ENCODE measurements at places on chromosomes 4 and X.

GRCh38 chr4:42843694-42844093, 48.8 kb upstream of the GRXCR1 start:
- DNase-seq = no peak

- no peak for DNase-seq
These were observed 37.9 kb upstream of the OTUD4 start for GRCh38 chr4:145218251-145218650.

DNA sequence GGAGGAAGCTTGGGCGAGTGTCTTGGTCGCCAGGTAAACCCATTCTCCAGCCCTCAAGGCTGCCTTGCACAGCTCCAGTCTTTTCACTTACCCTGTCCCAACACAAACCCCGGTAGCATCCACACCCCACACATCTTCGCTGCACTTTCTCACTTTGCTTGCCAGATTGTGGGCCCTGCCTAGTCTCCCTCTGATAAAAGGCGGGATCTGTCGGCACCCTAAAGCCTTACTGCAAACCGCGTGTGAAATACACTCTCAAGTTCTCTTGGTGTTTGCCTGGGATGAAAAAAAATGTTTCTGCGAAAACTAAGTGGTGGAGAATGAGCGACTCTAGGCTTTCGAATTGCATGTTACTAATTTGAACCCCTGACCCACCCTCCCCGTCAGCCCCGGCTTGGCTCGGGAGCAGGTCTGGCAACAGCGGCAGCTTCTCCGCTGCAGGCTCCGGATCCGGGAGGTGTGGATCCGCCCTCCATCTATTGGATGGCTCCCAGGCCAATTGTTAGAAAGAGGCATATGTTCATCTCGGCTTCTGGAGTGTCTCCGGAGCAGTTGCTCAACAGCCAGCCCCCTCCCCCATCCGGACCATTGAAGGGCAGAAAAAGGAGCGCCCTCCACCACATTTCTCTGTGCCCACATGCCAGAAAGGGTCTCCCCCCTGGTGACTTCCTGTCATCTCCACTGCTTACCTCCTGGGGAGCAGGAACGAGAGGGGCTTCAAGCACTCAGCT, 3.0 kb upstream of the CITED1 start:
- peak; percentile 49 for DNase-seq

DNA sequence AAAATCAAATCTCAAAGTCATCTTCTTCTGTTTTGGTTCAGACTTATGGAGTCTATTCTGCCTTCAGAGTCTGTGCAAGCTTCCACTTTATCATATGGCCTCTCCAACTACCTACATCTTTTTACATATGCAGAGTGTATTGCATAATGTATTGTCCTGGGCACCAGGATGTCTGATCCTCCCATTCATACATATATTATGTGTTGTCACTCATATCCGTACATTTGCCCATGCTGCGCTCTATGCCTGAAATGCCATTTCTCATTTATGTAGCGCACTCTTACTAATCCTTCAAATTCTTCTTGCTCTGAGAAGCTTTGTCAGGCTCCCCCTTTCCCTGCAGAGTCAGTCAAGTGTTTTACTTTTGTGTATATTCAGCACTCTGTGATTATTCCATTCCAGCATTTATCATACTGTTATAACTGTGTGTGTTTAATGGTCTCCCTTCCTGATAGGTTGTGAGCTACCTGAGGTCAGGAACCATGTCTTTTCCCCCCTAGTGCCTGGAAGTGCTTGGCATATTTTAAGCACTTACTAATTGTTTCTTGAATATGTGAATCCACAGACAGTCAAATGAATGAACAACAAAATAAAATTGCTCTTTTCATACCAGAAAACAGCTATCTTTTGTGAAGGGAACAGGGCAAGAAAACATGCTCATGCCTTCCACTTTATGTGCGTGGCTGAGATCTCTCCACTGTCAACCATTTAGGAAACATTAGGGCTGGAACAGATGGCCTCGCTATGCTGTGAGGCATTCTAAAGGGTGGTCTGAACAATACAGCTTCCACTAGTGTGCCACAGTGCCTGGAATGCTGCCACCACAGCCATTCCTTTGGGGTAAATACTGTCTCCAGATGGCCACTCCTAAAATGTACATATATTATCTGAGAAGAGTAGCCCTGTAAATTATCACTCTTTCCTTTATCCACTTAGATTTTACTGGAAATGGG, 81.8 kb downstream of the GLUD2 start:
- no peak for DNase-seq

- DNase-seq = peak; percentile 54
These were observed 29.5 kb upstream of the XIAP start for GRCh38 chrX:123830309-123830708.

DNA sequence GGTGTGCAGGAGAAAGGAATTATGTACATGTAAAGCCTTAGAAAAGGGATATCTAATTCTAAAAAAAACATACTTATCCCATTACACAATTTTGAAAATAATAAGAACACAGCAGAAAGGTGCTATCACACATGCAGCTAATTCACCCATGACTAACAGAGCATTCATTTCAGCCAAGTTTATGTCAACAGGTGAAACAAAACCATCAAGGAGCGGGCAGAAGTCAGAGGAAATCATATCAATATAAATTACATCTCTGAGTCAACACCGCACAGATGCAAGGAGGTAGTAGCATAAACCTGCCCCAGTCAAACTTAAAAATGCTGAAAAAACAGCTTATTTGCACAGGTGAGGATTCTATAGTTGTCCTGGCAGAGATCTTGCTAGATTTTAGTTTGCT, 197.9 kb downstream of the PRDM5 start:
- DNase-seq = no peak

DNA sequence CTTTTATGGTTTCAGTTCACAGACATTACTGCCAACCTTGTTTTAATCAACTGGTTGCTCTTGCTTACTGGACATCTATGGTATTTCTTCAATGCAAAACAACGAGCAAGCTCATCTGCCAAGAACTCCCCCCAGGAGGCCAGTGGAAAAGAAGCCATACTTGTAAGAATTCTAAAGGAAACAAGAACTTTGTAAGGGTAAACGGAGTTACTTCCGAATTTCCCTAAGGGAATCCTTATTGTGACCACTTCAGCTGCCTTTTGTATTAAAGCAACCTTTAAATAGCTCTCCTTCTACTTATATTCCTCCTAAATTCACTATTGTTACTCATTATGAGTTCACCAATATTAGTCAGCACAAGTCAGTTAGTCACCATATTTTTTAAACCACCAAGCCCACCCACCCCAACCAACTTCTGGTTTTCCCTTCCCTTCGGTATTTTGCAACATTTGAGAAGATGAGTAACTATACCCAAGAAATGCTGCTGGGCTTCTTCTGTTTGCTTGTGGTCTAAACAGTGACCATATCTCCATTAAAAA, 602.8 kb upstream of the DIPK2B start:
- DNase-seq = peak; percentile 59

DNA sequence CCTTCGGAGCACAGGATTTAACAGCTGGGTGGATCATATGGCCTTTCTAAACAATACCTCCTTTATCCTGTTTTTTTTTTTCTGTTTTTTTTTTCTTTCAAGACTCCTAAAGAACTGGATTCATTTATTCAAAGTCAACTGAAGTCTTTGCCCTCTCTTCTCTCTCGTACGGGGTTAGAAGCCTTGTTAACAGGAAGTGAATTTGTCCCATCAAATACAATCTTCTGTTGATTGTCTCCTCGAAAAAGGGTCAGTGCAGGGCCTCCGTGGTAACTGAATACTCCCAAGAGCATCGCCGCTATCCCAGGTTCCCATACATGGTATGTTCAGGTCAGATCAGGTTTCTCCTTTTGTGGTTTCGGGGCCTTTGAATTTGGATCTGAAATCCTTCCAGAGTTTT, 1.8 kb upstream of the TMEM128 start:
- no peak for DNase-seq

GRCh38 chr4:77225022-77225421, 68.0 kb downstream of the CCNG2 start:
- no peak for DNase-seq

DNA sequence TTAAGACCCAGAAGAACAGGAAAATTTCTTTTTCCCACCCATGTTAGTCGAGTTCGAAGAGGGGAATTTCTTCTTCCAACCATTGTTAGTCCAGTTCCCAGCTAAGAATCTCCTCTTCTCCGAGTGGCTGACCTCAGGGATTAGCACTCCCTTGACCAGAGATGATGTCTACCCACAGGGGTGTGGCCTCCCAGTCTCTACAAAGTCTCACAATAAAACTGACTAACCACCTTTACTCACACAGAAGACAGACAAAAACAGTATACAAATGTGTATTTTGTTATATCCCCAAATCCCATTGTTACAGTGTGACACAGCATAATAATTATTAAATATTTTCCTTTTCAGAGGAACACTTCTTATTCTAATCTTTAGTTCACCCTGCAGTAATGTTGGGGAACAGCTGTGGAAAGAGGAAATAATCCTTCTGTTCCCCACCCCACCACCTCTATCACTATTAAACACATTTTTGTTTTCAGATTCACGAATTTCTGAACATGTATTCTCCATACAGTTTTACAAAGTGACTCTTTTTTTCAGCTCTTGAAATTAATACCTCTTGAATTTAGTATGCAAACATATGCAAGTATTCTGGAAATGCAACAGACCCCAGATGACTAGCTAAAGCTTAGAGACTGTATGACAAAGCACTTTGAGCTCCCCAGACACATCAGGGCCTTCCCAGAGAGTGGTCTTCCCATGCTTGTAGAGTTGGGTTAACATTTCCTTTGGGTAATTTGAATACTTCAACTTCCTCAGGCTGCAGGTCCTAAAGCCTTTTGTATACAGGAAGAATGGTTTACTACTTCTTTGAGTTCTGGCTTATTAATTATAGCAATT, 62.5 kb upstream of the NFKB1 start:
- DNase-seq = no peak

DNA sequence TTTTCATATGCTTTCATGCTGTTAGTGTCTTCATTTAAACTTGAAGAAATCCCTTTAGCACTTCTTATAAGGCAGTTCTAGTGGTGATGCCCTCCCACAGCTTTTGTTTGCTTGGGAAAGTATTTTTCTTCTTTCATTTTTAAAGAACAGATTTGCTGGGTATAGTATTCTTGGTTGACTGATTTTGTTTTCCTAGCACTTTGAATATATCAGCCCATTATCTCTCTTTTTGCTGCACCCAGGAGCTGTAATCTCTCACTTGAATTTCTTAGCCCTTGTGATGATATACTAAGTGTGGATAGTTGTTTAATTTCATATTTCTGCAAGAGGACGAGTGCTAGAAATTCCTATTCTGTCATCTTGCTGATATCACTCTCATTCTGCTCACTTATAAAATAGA, 283.7 kb downstream of the GPAT3 start:
- DNase-seq = no peak

GRCh38 chr4:158669310-158669709, 2.4 kb downstream of the C4orf46 start:
- no peak for DNase-seq

GRCh38 chrX:36961590-36961989, 46.6 kb upstream of the FAM47C start:
- DNase-seq = no peak

DNA sequence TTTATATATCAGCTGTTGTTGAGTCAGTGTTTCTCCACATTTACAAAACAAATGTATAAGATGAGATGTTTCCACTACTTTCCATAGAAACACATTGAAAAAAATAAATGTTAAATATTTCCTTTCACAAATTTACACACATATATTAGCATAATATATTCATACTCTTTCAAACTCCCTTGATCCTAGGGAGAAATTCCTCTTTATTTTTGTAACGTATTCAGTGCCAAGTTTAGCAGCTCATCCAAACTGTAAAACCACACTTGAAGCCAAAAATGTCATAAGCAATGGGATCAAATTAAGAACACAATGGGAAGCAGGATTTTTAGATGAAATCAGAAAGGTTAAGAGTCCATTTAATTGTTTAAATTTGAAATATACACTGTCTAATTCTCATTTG, 381.1 kb upstream of the MAD2L1 start:
- DNase-seq = no peak

DNA sequence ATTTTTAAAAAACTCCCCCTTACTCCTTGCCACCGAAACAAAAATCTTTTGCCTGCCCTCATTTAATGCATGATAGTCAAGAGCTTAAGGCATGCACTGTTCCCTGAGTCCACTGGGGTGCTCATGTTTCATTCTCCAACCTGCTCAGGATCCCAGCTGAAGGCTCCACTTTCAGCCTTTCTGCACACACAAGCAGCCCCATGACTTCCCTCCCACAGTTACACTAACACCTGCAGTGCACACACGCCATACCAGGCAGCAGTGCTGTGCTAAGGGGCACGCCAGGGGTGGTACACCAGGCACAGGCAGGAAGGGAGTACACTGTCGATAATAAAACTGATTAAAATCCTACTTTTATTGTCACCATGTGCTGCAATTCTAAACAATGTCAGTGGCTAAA, 385.2 kb downstream of the BMPR1B start:
- no peak for DNase-seq

- no peak for DNase-seq
These were observed 298.1 kb downstream of the INPP4B start for GRCh38 chr4:142547974-142548373.

DNA sequence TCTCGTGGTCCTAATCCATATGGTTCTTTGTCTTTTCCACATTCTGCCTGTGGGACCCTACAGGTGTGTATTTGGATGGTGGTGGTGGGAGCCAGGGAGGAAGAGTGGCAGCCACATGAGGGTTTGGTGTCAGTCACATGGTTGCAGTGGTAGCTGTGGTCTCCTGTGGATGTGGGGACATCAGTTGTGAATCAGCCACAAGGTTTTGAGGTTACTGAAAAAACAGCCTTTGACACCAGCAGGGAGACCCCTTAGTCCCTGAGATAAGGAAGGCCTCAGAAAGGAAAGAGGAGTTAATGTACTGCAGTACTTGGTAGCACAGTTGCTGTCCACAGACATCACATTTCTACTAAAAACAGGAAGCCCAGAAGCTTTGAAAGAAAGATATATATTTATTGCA, 15.8 kb upstream of the GAGE10 start:
- DNase-seq = no peak

- DNase-seq = no peak
These were observed 739 bp downstream of the SLC49A3 start for GRCh38 chr4:687971-688853.

GRCh38 chr4:13329963-13330362, 154.2 kb downstream of the RAB28 start:
- DNase-seq = no peak

DNA sequence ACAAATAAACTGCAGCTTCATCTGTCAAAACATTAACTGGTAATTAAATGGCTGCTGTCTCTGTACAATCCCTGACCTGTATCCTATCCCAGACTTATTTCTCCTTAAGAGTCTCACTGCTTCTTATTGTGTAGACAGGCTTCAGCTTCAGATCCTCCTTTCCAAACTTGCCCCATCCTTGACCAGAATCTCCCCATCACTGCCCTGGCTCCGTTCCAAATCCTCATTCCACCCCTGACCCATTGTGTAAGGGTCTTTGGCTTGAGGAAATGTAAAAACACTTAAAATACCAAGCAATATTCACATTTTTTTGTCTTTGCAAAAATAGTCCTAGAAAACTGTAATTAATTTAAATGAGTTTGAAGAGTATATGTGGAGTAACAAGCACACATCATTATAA, 152.6 kb upstream of the VEGFC start:
- DNase-seq = no peak

- no peak for DNase-seq
These were observed 250.6 kb upstream of the NDST3 start for GRCh38 chr4:117783716-117784115.

Measured in activated CD4-positive, alpha-beta T cell treated with anti-CD3 and anti-CD28 coated beads for 48 hours (primary cell).